ENCODE measurements at places on chromosomes 5 and 9. TPM values are rescaled to one million over a fixed set of nuclear protein-coding genes. Genes with fewer than 3 reads are reported as not detected.

DNA sequence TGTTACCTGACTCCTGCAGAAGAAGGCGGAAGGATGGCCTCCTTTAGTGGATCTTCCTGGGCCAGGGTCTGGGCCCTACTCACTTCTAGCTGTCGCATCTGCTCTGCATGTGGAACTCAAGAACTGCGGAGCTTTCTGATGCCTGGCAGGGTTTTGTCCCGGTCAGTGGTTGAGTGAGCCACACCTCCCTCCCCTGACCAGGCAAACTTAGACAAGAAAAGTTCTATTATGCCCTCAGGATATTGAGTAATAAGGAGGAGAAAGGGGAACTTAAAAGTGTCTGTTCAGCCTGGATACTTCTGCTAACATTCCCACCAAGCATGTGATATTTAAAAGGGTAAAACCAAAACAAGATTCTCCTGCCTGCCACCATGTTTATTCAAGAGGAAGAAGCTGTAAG, at the start of gene FYB1:
FYB1 (minus strand) TSS at position 127 of the 400 bp plus-strand sequence. CDS start 16,603 bp downstream, outside the sequence.
- no peaks in the 10 kb centered on the region for H3K36me3 ChIP-seq
- H3K27me3 ChIP-seq: no peaks in the 10 kb centered on the region
- peak within 1 kb of the TSS; percentile 86 for H3K27ac ChIP-seq
- peak within 1 kb of the TSS; percentile 81 for H3K4me3 ChIP-seq
- peak; percentile 88 for DNase-seq

The FBP2 gene
- polyA plus RNA-seq: not detected

- no peaks in the 10 kb centered on the region for H3K36me3 ChIP-seq
- H3K27me3 ChIP-seq: no peaks in the 10 kb centered on the region
- H3K4me1 ChIP-seq: no peaks in the 10 kb centered on the region
- H3K27ac ChIP-seq: no peak overlapping the region
- DNase-seq: no peak
Observed at GRCh38 chr5:64292611-64293215, 127.1 kb downstream of the RNF180 start.

The DDX31 gene
- 2.6 TPM for polyA plus RNA-seq

- no peaks in the 10 kb centered on the region for H3K27me3 ChIP-seq
- H3K36me3 ChIP-seq: peaks cover 7% of the 10 kb centered on the region
- H3K4me1 ChIP-seq: no peaks in the 10 kb centered on the region
- H3K4me3 ChIP-seq: no peak overlapping the region
- no peak overlapping the region for H3K27ac ChIP-seq
- no peak for DNase-seq
Observed at GRCh38 chr9:32430720-32431119, 46.3 kb downstream of the ACO1 start.

- H3K4me1 ChIP-seq: no peaks in the 10 kb centered on the region
- no peak overlapping the region for H3K4me3 ChIP-seq
- DNase-seq: no peak
- H3K27ac ChIP-seq: no peak overlapping the region
- no peaks in the 10 kb centered on the region for H3K27me3 ChIP-seq
- H3K36me3 ChIP-seq: no peaks in the 10 kb centered on the region
Observed at GRCh38 chr9:29966247-29966646, 2393.0 kb upstream of the C9orf72 start.

DNA sequence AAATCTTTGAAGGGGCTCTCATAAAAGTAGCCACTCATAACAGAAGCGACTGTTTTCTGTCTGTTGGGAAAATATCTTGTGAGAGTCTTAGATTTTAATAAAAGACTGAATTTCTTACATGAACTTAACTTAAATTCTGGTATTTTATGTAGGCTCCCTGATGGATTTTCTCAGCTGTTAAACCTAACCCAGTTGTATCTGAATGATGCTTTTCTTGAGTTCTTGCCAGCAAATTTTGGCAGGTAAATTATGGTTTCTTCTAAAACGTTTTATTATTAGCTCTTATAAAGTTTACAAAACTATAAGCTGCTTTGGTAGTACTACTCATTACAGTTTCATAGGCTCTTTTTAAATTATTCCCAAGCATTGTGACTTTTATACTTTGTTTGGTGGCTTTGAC, 87.0 kb downstream of the ERBIN start:
- no peak overlapping the region for H3K27ac ChIP-seq
- no peak for DNase-seq
- H3K27me3 ChIP-seq: no peaks in the 10 kb centered on the region
- H3K4me1 ChIP-seq: no peaks in the 10 kb centered on the region
- H3K4me3 ChIP-seq: no peak overlapping the region
- peaks cover 43% of the 10 kb centered on the region for H3K36me3 ChIP-seq

All from CD14-positive monocyte (primary cell).